Spinal cord (tissue), 10 donors: ENCODE measurements at places on chromosomes 3 and 15. TPM values are rescaled to one million over a fixed set of nuclear protein-coding genes. Genes with fewer than 3 reads are reported as not detected.

TEX55 gene
- not detected for polyA plus RNA-seq

CHRM5 gene
- 1.2 TPM for polyA plus RNA-seq

SETD2 gene
- polyA plus RNA-seq: 46.1 TPM

- DNase-seq: no peak
Measured at GRCh38 chr15:67957435-67958132, 96.5 kb upstream of the PIAS1 start.

GRCh38 chr3:170419557-170420087, 954 bp downstream of the CLDN11 start:
- no peak for DNase-seq

DNA sequence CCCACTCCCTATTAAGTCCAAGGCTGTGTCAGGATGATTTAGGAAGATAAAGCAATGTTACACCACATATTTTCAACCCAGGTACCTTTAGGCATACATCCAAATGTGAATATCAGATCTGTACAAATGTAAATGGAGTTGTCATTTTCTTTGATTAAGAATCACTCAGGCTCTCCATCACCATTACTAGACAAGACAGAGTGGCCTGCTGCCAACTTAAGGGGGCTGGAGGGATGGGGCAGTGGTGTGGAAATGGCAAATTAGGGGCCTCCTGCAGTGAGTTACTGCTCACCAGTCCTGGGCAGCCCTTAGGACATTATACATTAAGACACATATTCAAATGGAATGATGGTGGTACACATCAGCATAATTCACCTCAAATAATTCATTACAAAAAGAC, 211.0 kb downstream of the TNIK start:
- no peak for DNase-seq

DNA sequence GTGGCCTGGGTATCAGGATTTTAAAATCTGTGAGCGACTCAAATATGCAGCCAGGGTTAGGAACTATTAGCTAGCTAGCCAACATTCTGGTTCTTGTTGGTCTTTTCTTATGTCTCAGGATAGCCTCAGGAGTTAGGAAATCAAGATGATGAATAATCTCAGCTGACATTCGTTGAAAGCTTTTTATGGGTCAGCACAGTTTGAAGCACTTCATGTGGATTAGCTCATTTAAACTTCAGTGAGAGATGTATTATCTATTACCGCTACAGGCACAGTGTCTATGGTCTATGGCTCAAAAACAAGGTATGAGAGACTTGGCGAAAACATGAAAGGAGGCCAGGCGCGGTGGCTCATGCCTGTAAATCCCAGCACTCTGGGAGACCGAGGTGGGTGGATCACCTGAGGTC, 187.5 kb upstream of the THRB start:
- no peak for DNase-seq

GRCh38 chr3:53513556-53514190, 19.3 kb downstream of the CACNA1D start:
- DNase-seq: no peak

GRCh38 chr3:10978956-10979355, 13.6 kb upstream of the SLC6A1 start:
- DNase-seq: no peak
